Activated naive CD8-positive, alpha-beta T cell treated with anti-CD3 and anti-CD28 coated beads, Interleukin-2, amount 50 U/mL, for 24 hours (primary cell): ENCODE measurements at places on chromosomes 5 and 9.
A peak's percentile ranks its signal among the peaks of the same experiment; 100 is the strongest.

DNA sequence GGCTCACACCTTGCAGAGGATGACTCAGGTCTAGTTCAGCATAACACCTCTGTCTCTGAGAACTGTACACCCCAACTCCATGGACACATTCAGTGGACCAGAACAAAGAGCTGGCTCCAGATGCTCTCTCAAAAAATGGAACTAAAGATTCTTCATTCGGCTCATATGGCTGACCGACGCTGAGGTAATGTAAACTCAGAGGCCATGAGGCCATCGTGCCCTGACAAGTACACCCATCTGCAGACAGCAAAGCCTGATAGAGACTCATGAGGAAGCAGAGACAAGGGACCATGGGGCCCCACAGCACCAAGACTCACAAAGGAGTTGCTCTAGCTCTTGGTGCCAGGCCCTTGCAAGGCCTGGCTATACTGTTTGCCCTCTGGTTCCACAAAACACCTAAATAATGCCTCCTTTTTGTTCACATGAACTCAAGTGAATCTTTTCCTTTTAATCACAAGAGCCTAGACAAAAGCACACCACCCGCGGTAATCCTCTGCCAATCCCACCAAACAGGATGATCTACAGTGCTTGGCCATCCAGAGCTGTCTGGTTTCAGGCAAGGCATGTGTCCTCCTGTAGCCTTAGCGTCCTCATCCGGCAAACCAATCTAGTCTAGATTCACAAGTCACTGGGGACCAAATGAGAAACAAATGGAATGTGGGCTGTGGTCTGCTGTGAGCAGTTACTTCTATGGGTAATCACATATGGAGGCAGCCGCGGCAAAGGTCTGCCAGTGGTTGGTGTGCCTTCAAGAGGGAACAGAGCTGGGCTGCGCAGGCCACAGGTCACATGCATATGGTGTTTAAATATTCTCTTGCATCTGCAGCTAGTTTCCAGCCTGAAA lies 22.7 kb downstream of the MED27 start:
- H3K36me3 ChIP-seq = peaks cover 28% of the 10 kb centered on the region
- no peak for DNase-seq
- no peaks in the 10 kb centered on the region for H3K27me3 ChIP-seq
- peaks cover 3% of the 10 kb centered on the region for H3K4me1 ChIP-seq
- H3K4me3 ChIP-seq = no peak overlapping the region

DNA sequence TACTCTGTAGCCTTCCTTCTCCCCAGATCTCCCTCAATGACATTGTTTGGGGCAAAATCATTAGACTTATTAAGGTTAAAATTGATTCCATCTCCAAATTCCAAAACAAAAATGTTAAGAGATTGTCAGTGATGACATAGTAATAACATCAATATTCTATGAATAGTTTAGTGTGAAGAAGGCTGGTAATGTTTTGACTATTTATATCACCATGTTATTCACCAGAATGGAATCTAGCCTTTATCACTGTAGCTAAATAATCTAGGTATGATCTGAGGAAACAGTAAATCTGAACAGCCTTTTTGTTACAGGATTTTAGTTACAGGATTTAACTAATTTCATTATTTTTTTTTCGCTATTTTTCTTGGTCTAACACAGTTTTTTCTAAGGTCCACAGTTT lies 929 bp upstream of the PLPP6 start:
- H3K27ac ChIP-seq = peak overlapping the region; percentile 83
- no peaks in the 10 kb centered on the region for H3K36me3 ChIP-seq
- H3K27me3 ChIP-seq = no peaks in the 10 kb centered on the region
- DNase-seq = no peak
- H3K4me1 ChIP-seq = peaks cover 42% of the 10 kb centered on the region

DNA sequence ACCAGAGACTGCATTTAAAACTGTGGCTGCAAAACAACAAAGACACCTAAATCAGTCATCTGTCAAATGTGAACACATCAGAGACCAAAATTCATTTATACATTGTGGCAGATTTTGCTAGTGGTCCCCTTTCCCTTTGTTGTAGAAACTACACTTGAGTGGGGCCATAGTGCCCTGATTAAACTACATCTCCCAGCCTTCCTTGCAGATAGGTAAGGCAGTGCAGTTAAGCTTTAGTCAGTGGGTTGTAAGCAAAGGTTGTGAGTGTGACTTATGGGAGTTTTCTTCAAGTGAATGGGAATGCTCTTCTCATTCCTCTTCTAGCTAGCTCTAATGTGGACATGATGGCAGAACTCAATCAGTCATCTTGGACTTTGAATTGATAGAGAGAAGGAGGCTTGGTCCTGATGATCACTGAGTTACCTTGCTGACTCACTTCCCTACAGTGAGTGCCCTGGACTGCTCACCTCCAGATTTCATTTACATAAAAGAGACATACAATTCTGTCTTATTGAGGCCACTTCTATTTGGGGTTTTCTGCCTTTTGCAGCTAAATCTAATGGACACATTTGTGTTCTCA lies 35.2 kb upstream of the SPARC start:
- no peaks in the 10 kb centered on the region for H3K27me3 ChIP-seq
- DNase-seq = no peak
- no peak overlapping the region for H3K27ac ChIP-seq
- H3K36me3 ChIP-seq = no peaks in the 10 kb centered on the region
- peaks cover 18% of the 10 kb centered on the region for H3K4me1 ChIP-seq

- H3K4me3 ChIP-seq = no peak overlapping the region
- peaks cover 69% of the 10 kb centered on the region for H3K36me3 ChIP-seq
- DNase-seq = no peak
- no peaks in the 10 kb centered on the region for H3K27me3 ChIP-seq
- peak overlapping the region; percentile 64 for H3K27ac ChIP-seq
Observed at GRCh38 chr9:5786370-5787127, 46.4 kb downstream of the ERMP1 start.

DNA sequence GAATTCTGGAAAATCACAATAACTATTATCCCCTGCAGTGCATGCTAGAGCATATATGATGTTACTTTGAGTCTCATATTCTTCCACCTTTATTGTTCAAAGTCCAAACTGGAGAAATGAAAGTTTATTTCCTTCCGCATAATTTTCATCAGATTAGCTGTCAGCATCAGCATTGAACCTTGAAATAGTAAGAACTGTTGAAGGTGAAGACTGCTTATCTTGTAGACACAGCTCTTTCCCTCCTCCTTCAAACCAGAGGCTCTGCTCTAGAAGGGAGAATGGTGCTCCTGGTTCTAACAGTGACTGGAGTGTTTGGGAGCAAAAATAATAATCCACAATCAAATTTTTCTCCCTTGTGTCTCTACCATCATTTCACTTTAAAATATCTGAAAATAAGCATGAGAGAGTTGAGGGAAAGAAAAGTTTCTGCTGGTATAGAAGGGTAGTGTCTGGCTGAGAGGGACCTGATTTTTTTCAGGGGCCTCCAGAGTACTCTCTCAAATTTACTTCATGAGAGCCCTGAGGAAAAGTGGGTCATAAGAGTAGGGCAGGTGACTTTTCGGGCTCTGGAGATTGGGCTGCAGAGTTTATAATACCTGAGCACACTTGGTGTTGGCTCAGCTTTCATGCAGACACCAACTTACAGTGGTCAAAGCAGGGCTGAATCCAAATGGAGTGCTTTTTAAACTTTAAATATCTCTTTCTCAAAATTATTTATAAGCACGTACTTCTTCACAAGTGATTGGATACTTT lies 170.4 kb downstream of the ZDHHC21 start:
- no peak overlapping the region for H3K4me3 ChIP-seq
- no peaks in the 10 kb centered on the region for H3K36me3 ChIP-seq
- no peak for DNase-seq
- H3K4me1 ChIP-seq = no peaks in the 10 kb centered on the region

GRCh38 chr5:95114305-95114704 lies 170.6 kb downstream of the MCTP1 start:
- H3K36me3 ChIP-seq = no peaks in the 10 kb centered on the region
- H3K4me1 ChIP-seq = no peaks in the 10 kb centered on the region
- no peak overlapping the region for H3K4me3 ChIP-seq
- no peak for DNase-seq
- no peaks in the 10 kb centered on the region for H3K27me3 ChIP-seq

DNA sequence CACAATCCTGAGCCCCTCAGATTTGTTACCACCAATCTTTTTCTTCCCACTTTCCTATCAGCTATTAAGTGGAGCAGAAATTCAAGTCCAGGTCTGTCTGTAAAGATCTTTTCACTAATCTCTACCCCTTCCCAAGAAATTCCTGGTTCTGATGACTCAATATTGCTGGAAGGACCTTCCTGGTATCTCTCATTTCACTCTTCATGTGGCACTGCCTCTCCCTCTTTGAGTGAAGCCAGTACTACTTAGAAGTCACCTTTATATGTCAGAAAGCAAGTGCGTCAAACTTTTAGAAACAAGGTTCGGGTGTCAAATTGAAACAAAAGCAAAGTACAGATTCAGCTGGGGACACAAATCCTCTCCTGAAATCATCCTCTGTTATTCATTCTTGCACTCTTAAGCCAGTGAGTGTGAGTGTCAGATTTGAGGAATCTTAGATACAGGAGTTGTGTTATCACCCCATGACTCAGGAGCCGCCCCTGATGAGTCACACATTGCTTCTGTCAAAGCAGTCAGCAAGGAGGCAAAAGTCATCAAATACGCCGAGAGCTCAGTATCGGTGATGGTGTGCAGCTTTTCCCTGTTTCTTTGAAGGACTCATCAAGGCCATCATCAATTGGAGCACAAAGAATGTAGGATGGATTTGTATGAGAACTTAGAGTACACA lies 313.0 kb downstream of the CETN3 start:
- no peaks in the 10 kb centered on the region for H3K4me1 ChIP-seq
- no peaks in the 10 kb centered on the region for H3K36me3 ChIP-seq
- DNase-seq = no peak
- no peak overlapping the region for H3K4me3 ChIP-seq
- no peaks in the 10 kb centered on the region for H3K27me3 ChIP-seq

DNA sequence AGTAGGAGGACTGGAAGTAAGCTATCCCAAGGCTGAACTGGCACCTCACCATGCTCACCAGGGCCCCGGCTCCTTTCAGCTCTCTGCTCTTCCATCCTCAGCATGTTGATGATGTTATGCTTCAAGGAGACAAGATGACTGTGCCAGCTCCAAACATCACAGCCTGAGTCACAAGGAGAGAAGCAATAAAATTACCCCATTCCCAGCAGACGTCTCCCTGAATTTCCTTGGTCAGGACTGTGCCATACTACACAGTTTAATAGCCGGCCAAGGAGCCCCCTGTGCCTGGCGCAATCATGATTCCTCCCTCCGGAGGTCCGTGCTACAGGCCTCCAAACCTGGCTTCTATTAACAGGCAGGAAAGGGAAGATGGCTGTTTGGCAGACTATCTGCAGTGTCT lies 51.2 kb upstream of the ROR2 start:
- no peak overlapping the region for H3K27ac ChIP-seq
- H3K4me1 ChIP-seq = no peaks in the 10 kb centered on the region
- peaks cover 8% of the 10 kb centered on the region for H3K27me3 ChIP-seq
- H3K4me3 ChIP-seq = no peak overlapping the region

DNA sequence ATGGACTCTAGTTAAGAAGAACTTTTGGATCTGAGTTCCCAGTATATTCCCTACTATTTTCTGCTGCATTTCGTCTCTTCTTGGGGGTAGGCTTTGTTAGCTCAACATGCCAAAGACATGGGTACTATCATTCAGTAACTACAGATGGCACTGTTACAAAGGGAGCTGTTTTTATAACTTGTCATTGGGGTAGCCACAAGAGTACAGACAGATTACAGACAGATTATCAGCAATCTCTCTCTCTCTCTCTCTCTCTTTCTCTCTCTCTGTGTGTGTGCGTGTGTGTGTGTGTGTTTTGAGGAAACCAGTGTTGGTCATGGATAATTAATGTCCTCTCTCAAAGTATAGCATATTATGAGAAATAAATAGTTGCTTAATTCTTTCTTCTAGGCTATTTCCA lies 116.1 kb downstream of the WDR70 start:
- no peak overlapping the region for H3K4me3 ChIP-seq
- no peak overlapping the region for H3K27ac ChIP-seq
- DNase-seq = no peak

- H3K4me1 ChIP-seq = no peaks in the 10 kb centered on the region
- H3K36me3 ChIP-seq = no peaks in the 10 kb centered on the region
- no peak overlapping the region for H3K27ac ChIP-seq
Observed at GRCh38 chr9:117000834-117001233, 313.7 kb downstream of the TRIM32 start.

DNA sequence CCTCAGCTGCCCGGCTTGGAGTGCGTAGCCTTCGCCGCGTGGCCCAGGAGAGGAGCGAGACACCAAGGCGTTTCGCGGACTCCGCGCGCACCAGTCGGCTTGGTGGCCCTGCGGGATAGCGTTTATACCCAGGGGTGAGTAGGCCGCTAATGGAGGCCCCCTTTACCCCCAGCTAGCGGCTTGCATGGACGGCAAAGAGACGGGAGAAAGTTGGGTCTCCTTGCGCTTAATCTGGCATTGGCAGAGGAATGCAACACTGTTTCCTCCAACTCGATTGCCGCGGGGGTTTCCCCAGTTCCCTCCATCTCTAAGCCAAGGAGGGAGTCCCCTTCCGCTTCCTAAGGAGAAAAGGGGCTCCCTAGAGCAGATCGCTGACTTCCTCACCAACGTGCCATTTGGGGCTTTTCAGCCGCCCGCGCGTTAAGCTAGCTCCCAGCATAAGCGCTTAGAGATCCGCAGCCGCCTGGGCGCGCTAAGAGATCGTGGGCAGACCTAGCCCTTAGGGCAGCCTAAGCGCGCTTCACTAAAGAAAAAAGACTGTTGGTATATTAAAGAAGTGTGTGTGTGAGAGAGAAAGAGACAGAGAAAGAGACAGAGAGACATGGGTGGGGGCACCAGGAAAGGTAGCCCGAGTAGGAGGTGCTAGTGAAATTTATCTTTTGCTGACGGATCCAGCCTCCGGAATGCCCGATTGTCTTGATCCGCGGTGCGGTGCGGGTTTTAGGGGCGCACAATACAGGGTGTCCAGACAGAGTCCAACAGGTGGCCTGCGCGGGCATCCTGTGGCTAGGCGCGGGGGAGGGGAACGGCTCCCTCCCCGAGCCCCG lies 597.9 kb upstream of the SGCD start:
- no peak for DNase-seq
- H3K4me3 ChIP-seq = no peak overlapping the region
- no peak overlapping the region for H3K27ac ChIP-seq
- H3K36me3 ChIP-seq = no peaks in the 10 kb centered on the region
- no peaks in the 10 kb centered on the region for H3K4me1 ChIP-seq
- H3K27me3 ChIP-seq = peaks cover 59% of the 10 kb centered on the region
